Stimulated activated CD8-positive, alpha-beta memory T cell treated with anti-CD3 and anti-CD28 coated beads, Interleukin-7, amount 100 ng/mL, for 24 hours (primary cell): ENCODE measurements at places on chromosomes 2 and 18.

DNA sequence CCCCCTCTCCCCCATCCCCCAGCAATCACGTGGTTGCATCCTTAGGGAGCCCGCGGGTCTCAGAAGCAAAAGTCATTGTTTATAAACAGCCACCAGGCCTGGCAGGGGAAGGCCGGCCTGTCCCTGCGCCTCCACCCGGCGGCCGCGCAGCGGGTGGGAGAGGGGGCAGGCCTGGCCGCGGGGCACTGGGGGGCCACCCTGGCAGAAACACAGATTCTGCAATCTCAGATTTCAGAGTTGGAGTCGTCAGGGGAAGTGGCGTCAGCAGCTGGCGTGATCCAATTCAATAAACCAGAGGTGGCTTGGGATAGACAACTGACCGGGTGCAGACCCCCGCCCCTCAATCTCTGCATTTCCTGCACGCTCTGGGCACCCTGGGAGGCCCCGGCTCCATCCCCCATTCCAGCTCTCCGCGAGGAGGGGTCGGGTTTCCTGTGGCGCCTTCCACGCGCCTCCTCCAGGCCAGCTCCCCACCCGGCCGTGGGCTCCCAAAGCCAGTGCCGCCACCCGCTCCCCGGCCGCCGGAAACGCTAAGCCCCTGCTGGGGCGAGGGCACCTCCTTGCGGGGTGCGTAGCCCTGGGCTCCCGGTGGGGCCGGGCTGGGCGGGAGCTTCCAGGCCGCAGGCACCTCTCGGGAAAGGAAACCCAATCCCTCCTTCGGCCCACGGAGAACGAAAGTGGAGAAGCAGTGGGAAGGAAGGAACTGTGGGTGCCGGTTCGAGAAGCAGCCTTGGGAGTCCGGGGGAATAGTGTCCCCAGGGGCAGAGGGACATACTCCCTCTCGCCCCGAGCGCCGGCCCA, 1.1 kb downstream of the BIN1 start:
- no peak for DNase-seq

DNA sequence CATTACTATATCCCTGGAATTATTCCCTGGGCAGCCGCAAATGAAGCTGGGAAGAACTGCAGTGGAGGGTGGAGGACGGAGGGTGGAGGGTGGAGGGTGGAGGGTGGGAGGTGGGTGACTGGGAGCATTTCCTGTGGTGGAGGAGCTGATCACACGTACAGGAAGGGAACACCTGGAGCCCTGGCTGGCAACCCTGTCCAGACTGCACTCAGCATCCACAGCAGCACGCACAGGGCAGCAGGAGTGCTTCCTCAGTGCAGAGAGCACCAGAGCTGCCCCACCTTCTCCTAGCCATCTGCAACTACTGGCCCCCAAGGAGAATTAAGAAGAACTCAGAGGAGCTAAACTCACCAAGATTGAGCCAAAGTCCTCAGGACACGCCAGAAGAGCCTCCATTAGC, 249.9 kb downstream of the EIPR1 start:
- DNase-seq = no peak

GRCh38 chr2:49959961-49960553, 805.7 kb upstream of the FSHR start:
- DNase-seq = no peak

GRCh38 chr2:178895872-178896271, 88.6 kb upstream of the TTN start:
- DNase-seq = no peak

DNA sequence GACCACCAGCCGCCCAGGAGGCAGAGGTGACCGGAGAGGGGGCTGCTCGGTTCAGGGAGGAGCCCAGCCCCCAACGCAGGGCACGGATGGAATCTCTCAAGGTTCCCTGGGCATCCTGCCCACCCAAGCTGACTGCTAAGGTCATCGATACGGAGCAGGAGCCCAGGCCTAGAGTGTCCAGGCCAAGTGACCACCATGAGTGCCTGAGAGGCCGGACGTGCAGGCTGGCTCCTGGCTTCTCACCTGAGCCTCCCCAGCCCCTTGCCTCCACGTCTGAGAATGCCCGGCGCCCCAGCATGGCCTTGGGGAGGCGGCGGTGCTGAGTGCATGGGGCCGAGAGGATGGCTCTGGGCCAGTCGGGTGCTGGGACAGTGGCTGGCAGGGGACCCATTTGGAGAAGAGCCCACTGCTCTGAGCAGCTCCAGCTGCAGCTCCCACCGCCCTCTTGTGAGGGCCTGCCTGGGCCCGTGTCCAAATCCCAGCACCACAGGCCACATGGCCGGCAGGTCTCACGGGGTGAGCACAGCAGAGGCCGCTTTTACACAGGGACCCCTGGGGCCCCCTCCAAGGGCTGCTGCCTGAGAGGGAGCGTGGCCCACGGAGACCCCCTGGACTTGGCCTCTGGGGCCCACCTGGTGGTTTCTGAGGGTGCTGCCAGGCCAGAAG, 102.8 kb upstream of the CTDP1 start:
- no peak for DNase-seq

DNA sequence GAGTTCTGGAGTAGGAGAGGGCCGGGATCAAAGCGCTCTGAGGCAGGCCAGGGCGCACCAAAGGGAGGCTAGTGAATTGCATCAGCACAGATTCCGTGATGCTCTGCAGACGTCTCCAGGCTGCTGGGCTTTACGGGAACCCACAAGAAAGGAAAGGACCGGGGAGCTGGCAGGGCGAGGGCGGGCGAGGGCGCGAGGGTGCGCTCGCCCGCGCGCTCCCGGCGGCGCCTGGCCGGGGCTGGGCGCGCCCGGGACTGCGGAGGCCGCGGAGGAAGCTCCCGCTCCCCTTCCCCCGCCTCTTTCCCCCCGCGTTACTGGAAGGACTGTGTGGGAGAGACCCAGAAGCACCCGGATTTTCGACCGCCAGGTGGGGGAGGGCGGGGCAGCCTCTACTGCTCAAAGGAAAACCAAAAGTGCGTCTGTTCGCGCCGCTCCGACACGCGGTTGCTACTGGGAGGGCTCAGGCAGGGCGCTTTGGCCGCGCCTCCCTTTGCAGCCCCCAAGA, 2.4 kb upstream of the FOSL2 start:
- peak; percentile 85 for DNase-seq

DNA sequence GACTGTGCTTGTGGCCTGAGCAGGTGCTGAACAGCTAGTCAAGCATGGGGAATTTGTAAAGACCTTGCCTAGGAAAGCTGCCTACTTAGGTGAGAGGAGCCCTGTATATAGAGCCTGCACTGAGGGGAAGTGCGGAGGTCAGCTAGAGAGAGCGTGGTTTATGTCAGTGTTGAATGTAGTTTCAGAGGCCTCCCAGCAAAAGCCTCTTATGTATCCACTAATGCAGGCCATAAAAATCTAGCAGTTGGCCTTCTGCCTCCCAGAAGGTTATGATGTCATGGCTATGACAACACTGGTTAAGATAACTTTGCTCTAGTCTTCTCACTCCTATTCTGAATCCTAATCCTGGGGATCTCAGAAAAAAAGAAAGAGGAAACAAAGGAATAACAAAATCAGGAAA, 88.9 kb downstream of the ASXL3 start:
- DNase-seq = no peak

DNA sequence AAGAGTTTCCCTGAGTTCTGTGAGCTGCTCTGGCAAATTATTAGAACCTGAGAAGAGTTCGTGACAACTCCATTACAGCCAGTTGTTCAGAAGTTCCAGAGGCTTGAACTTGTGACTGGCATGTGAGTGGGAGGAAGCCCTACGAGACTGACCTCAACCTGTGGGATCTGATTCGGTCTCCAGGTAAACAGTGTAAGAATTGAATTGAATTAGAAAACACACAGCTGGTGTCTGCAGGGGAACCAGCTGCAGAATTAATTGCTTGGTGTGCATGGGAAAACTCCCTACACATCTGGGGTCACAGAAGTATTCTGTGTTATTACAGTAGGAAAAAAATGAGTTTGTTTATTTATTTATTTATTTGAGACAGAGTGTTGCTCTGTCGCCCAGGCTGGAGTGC, 14.0 kb upstream of the ITSN2 start:
- no peak for DNase-seq

DNA sequence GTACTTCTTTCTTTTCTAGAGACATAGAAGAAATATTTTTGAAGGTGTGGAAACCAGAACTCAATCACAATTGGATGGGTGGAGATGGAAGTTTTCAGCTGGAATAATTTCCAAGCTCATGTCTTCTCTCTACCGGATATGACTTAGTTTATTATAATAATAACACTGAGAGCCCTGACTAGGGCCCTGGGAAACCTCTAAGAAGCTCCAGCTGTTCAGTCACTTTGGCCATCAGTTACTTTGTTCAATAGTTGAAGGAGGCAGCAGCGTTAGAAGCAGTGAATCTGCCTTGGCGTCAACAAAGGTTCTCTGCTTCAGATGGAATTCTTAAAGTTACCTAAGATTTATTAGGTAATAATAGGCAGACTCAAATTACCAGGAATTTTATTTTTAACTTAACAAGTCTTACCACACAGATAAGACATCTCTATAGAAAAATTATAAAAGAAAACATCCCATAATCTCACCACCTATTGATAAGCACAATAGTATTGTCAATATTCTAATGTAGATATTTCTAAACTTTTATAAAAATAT, 293.8 kb upstream of the CHAC2 start:
- no peak for DNase-seq

GRCh38 chr18:11529081-11529480, 80.3 kb upstream of the SLC35G4 start:
- DNase-seq = no peak

GRCh38 chr2:242098445-242099128, 229.1 kb downstream of the RTP5 start:
- no peak for DNase-seq

GRCh38 chr18:49613641-49614151, 51.8 kb downstream of the LIPG start:
- DNase-seq = no peak

DNA sequence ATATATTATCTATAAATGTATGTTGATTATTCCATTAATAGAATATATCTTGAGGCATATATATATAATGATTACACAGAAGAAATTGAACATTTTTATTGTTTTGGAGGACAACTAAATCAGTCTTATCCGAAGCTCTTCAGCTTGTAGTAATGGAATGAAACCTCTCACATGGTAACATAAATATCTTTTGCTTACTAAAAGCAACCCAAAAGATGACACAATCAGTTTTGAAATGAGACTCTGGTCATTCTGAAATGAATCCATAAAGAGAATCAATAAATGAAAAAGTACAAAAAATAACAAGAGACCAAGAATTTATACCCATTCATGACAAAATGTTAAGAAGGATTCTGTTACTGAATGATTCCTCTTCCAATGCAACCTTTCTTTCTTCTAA, 110.2 kb downstream of the FIGN start:
- no peak for DNase-seq

DNA sequence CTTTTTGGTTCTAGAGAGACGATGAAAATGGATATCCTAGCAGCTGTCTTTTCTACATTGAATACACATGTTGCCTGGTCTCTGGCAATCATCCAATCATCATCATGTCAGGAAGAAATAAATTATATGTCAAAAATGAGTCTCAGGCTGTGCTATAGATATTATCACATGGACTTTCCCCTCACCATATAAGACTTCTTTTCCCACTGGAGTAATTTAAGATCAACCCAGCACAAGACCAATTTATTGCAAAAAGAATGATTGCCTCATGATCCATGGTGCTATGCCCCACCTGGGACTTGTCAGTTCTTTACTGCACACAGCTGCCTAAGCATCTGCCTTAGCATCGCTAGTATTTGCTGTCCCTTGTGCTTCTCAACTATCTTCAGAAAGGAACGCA, 783.7 kb upstream of the TMEFF2 start:
- no peak for DNase-seq

GRCh38 chr2:239329972-239330572, 70.7 kb downstream of the HDAC4 start:
- DNase-seq = no peak

DNA sequence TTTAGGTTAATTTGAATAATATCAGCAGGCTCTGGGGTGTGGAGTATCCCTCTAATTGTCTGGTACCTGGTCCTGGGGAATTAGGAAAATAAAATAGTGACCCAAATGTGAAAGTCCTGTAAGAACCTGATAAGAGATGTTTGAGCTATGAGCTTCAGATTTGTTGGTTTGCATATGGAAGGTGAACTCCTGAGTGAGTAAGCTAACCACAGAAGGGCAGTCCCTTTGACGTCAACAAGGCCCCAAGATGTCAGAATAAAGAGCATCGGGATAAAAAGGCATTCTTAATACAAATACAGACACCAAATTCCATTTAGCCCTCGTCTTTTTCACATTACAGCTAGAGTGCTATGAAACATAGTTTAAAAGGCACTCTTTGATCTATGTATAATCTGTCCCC, 1366.3 kb upstream of the TMEFF2 start:
- no peak for DNase-seq

DNA sequence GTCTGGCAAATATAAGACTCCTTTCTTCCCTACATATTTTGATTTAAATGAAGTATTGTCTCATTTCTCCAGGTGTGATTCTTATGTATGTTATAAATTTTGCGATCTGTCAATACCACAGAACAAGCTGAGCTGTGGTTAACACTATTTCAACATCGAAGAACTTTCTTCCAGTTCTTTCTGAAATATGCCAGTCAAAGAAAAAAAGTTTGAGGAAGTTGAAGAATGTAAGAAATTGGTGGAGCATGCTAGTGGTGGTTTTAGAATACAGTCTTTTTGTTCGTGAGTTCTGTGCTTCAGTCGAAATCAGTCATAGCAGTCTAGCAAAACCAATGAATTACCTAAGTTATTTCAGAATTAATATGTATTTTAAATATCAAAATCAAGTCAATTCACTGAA, 8.6 kb upstream of the COBLL1 start:
- no peak for DNase-seq

GRCh38 chr2:214856137-214856536, 46.7 kb upstream of the BARD1 start:
- no peak for DNase-seq

DNA sequence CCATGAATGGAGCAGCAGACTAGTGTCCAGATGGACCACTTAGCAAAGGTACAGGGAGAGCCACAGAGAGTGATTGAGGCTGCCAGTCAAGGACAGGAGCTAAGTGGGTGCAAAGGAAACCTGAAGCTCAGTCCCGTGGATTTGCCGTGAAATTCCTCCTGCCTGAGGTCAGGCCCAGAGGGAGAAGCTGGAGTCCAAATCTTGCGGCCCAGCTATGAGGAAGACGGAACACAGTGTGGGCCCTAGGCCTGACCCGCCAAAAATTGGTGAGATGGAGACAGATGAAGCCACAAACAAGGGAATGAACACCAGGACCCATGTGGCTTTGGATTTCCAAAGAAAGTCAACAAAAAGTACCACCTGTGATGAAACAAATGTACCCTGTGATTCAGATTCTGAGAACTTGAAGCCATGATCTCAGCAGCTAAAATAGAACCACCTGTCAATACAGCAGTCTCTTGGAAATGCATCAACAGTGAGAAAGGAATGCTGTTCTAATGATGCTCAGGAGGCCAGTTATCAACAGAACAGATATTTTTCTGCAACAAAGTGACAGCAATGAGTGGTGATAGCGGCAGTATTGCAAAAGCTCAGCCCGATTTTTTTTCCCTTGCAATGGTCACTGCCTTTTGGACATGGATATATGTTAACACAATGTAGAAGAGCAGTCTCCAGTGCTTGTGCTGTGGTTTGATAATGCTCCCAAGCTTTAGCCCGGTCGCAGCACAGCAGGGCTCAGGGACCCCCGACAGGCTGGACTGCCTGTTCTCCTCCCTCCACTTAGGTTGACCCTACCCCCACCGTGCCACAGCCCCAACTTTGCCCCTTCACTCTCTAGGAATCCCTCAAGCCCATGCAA, 10.7 kb downstream of the COL6A3 start:
- DNase-seq = no peak
